Spinal cord (tissue), 10 donors: ENCODE measurements at places on chromosomes 5 and 9.

DNA sequence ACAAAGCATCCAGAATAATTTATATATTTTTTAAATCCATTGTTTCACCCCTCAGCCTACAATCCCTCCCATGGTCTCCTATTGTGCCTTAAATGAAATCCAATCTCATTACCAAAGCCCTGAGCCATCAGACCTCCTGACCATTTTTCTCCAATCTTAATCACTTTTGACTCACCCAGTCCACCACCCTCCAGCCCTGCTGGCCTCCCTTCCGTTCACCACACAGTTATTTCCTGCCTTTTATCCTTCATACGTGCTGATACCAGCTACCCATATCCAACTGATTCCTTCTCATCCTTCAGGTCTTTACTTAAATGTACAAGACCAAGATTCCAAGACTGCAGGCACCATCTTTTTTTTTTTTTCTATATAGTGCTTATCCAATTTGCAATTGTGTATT lies 1026.7 kb upstream of the DMAC1 start:
- no peaks in the 10 kb centered on the region for H3K36me3 ChIP-seq
- H3K4me1 ChIP-seq = no peaks in the 10 kb centered on the region
- DNase-seq = no peak
- no peak overlapping the region for H3K27ac ChIP-seq

GRCh38 chr9:2228132-2228531 lies 213.0 kb downstream of the SMARCA2 start:
- peaks cover 3% of the 10 kb centered on the region for H3K4me1 ChIP-seq
- H3K27me3 ChIP-seq = no peaks in the 10 kb centered on the region
- H3K27ac ChIP-seq = no peak overlapping the region
- no peak for DNase-seq
- H3K36me3 ChIP-seq = no peaks in the 10 kb centered on the region
- H3K4me3 ChIP-seq = no peak overlapping the region

DNA sequence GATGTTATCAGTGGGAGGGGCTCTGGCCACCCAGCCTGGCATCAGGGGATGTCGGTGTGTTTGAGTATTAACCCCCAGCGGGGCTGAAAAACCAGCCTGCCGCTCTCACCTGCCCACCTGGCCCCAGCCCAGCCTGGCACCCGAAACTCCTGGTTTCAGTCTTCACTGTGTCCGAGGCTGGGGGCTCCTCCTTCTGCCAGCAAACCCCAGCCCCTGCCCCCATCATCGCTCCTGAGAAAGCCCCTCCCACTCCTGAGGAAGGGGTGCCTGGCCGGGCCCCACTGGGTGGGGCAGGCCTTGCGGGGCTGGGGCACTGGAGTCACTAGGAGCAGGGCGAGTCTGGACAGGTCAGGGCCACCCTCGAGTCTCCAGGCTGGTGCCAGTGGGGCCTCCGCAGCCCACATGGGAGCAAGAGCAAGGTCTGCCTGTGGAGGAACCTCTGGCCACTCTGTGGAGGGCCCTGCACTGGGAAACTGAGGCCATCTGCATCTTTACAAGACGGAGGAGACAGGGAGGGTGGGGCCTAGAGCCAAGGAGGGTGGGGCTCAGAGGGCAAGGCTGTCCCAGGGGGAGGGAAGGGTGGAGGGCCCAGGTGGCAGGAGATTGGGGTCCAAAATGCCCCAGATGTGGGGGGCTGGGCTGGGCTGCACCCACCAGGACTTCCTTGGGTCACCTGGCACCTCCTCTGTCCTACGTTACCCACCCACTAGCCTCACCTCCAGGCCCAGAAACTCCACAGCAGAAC lies 51.5 kb upstream of the NOTCH1 start:
- no peak overlapping the region for H3K4me3 ChIP-seq
- peaks cover 76% of the 10 kb centered on the region for H3K4me1 ChIP-seq
- peaks cover 3% of the 10 kb centered on the region for H3K36me3 ChIP-seq
- no peaks in the 10 kb centered on the region for H3K27me3 ChIP-seq
- DNase-seq = no peak

DNA sequence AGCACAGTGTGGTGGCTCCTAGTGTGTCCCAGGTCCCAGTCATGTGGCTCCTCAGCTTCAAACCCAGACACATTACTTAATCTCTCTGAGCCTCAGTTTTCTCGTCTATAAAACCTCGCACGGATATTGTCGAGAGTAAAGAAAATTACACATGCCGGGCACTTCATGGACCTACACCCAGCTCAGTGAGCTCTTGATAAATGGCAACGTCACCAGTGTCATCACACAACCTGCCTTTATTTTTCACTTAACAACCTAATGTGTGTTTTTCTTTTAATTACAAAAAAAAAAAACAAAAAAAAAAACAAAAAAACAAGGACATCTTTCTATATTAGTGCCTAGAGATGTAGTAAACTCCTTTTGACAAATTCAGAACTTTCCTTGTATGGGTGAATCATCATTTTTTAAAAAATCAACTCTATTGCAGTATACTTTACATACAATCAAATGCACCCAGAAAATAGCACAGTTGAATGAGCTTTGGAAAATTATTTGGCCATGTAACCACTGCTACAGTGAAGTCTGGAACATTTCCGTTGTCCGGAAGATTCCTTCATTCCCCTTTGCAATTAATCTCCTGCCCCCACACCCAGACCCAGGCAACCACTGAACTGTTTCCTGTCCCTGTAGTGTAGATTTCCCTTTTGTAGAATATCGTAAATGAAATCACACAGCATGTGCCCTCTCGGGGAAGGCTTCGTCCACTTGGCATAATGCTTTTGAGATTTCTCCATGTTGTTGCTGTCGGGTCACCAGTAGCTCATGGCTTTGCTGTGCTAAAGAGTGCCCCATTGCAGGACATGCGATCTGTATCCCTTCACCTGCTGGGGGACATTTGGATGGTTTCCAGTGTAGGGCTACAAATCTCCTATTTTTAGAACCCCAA lies 100.4 kb upstream of the LARP1 start:
- no peaks in the 10 kb centered on the region for H3K4me1 ChIP-seq
- no peak overlapping the region for H3K4me3 ChIP-seq
- no peaks in the 10 kb centered on the region for H3K36me3 ChIP-seq
- H3K27me3 ChIP-seq = no peaks in the 10 kb centered on the region

GRCh38 chr9:24498632-24499031 lies 47.1 kb downstream of the IZUMO3 start:
- H3K4me1 ChIP-seq = no peaks in the 10 kb centered on the region
- no peaks in the 10 kb centered on the region for H3K36me3 ChIP-seq
- no peak for DNase-seq
- H3K4me3 ChIP-seq = no peak overlapping the region
- no peaks in the 10 kb centered on the region for H3K27me3 ChIP-seq

DNA sequence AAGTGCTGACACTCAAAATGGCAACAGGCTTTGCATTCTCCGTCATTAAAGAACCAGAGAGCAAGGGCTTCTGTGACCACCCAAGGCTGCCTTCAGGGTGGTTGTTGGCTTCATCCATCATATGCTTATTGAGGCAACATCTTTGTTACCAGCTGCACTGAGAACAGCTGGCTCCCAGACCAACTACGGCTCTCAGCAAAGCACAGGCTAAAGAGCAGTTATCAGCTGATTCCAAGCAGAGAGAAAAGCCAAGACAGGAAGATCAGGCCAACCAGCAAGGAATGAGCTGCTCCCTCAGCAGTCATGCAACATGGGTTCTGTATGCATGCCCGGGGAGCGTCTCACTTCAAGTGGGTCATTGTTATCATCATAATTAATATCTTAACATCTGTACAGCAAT lies 358.9 kb downstream of the ACTL7B start:
- no peaks in the 10 kb centered on the region for H3K27me3 ChIP-seq
- no peaks in the 10 kb centered on the region for H3K4me1 ChIP-seq
- H3K4me3 ChIP-seq = no peak overlapping the region

GRCh38 chr9:96556701-96557461 lies 62.8 kb downstream of the CDC14B start:
- H3K36me3 ChIP-seq = peaks cover 9% of the 10 kb centered on the region
- peaks cover 10% of the 10 kb centered on the region for H3K4me1 ChIP-seq
- H3K27me3 ChIP-seq = no peaks in the 10 kb centered on the region
- DNase-seq = no peak
- no peak overlapping the region for H3K4me3 ChIP-seq

- H3K4me3 ChIP-seq = no peak overlapping the region
- no peaks in the 10 kb centered on the region for H3K4me1 ChIP-seq
- no peaks in the 10 kb centered on the region for H3K36me3 ChIP-seq
- no peak for DNase-seq
- no peaks in the 10 kb centered on the region for H3K27me3 ChIP-seq
Measured at GRCh38 chr9:90053027-90053426, 448.2 kb downstream of the GADD45G start.
